ENCODE measurements at places on chromosomes 3 and 15.

DNA sequence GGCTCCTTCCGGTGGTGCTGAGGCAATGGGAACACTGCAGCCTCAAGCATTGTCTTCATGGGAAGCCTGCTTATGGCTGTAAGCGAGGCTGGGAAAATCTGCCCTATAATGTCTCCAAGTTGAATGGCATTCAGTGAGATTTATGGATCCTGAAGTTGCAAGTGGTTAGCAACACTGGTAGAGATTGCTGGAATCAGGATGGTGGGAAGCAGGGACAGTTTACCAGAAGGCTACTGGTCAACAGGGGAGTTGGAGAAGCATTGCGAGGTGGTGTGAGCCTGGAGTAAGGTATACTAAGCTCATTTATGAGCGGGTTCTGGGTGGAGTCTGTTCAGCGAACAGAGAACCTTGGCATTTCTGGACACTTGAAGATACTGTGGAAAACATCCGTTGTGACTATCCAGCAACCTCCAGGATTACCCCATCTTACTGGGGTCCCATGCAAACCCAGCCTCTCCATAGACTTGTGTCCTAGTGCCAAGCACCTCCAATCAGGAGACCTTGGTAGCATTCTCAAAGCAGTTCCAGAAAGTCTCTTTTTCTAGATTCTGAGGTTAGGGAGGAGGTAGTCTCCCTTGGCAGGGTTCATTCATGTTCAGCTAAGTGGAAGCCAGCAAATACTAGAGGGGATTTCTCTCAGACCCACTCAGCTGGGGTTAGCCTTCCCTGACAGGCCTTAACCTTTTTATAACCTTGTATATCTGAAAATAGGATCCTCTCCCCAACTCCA lies 7.3 kb downstream of the RPSA start:
- H3K4me3 ChIP-seq, result no peak overlapping the region
- H3K4me1 ChIP-seq, result peaks cover 17% of the 10 kb centered on the region

DNA sequence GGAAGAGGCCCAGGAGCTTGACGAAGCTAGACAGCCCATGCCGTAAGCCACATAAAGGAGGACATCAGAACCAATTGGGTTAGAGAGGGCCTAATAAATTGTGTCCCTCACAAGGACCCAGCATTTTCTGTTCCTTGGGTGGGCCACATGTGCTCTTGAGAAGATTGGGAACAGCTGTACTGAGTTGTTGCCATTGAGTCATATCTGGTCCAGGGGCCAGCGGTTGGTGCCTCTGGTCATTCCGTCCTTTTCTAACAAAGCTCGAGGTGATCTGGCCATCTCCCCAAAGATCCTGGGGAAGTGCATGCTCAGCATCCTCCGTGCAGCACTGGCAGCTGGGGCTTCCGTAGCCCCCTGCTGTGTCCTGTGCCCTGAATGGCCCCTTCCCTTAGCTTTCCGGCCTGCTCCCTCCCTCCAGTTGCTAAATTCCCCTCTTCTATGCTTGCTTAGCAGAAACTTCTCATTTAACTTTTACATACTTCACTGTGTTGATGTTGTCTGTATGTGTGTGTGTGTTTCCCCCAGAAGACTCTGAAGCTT lies 73.0 kb downstream of the EEFSEC start:
- DNase-seq, result peak; percentile 57
- no peak overlapping the region for H3K27ac ChIP-seq
- H3K4me3 ChIP-seq, result no peak overlapping the region
- H3K27me3 ChIP-seq, result no peaks in the 10 kb centered on the region

GRCh38 chr3:20353286-20353685 lies 167.3 kb upstream of the SGO1 start:
- no peak for DNase-seq
- H3K4me3 ChIP-seq, result no peak overlapping the region
- no peaks in the 10 kb centered on the region for H3K36me3 ChIP-seq
- no peaks in the 10 kb centered on the region for H3K27me3 ChIP-seq

- H3K27ac ChIP-seq, result 0 out of 2 replicates have a peak overlapping the region, but pooled peaks have one; percentile 10
- no peak overlapping the region for H3K4me3 ChIP-seq
- H3K36me3 ChIP-seq, result no peaks in the 10 kb centered on the region
- peak; percentile 54 for DNase-seq
Measured at GRCh38 chr3:187112934-187113793, 26.1 kb downstream of the RPL39L start.

DNA sequence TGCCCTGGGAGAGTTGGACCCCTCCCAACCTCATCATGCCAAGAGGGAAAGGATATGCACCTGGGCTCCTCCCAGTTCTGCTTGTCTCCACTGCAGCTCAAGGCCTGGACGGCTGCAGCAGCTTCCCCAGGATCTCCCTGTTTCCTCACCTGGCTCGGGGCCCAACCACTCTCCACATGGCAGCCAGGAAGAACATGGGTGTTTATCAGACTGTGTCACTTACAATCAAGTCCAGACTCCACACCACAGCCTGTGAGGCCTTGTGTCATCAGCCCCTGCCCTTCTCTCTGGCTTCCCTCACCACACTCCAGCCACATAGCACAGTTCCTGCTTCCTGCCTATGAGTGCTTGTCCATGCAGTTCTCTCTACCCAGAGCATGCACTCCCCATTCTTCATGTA lies 534.4 kb downstream of the EPHB1 start:
- DNase-seq, result no peak
- H3K4me3 ChIP-seq, result no peak overlapping the region
- H3K27me3 ChIP-seq, result no peaks in the 10 kb centered on the region
- no peaks in the 10 kb centered on the region for H3K36me3 ChIP-seq
- H3K4me1 ChIP-seq, result no peaks in the 10 kb centered on the region

DNA sequence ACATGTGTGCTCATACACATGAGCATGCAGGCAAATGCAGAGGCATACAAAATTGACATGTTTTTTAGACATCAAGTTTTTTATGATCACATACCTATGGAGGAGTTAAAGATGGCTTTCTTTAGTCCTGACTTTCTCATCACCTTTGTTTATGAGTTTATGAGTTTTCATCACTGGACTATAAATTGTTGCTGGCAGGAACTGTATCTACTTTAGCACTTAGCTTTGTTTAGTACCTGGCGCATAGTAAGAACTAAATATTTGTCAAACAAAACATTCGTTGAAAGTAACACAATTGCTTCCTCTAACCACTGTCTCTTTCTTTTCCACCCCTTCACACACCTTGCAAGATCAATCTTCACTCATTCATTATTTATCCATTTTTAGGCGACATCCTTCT lies 182.6 kb downstream of the SUCNR1 start:
- DNase-seq, result no peak
- H3K27me3 ChIP-seq, result no peaks in the 10 kb centered on the region
- peaks cover 9% of the 10 kb centered on the region for H3K4me1 ChIP-seq

Data from GM23338 (cell line).